Activated CD8-positive, alpha-beta memory T cell treated with anti-CD3 and anti-CD28 coated beads, Interleukin-2, amount 10 ng/mL, durations not matched to agents 7 days and 5 days (primary cell): ENCODE measurements at places on chromosomes 16 and 17. TPM values are rescaled to one million over a fixed set of nuclear protein-coding genes. Genes with fewer than 3 reads are reported as not detected.
A peak's percentile ranks its signal among the peaks of the same experiment; 100 is the strongest.

DNA sequence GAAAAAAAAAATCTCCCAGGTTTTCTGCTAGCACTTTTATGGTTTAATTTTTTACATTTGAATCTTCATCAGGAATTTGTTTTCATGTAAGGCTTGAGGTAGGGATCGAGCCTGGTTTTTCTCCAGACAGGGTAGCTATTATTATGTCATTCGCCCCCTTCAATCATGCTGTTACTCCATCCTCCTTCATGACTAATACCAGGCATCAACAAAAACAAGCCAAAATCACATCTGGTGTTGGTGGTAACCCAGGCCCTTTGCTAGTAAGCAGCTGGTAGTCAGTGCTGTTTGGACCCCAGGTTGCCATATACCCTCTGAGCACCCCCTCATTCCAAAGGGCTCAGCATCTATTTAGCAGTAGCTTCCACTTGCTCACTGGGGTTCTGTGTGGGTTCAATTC is 29.5 kb downstream of the DRC3 start:
- H3K27me3 ChIP-seq: no peaks in the 10 kb centered on the region
- H3K27ac ChIP-seq: no peak overlapping the region
- H3K4me1 ChIP-seq: peaks cover 8% of the 10 kb centered on the region
- no peak overlapping the region for H3K4me3 ChIP-seq
- H3K36me3 ChIP-seq: no peaks in the 10 kb centered on the region

- no peak overlapping the region for H3K4me3 ChIP-seq
- no peak overlapping the region for H3K27ac ChIP-seq
- DNase-seq: no peak
Measured at GRCh38 chr17:11805138-11805537, 192.1 kb downstream of the ZNF18 start.

KRTAP2-3 gene
- total RNA-seq: not detected

ATP2C2 gene
- not detected for total RNA-seq

DNA sequence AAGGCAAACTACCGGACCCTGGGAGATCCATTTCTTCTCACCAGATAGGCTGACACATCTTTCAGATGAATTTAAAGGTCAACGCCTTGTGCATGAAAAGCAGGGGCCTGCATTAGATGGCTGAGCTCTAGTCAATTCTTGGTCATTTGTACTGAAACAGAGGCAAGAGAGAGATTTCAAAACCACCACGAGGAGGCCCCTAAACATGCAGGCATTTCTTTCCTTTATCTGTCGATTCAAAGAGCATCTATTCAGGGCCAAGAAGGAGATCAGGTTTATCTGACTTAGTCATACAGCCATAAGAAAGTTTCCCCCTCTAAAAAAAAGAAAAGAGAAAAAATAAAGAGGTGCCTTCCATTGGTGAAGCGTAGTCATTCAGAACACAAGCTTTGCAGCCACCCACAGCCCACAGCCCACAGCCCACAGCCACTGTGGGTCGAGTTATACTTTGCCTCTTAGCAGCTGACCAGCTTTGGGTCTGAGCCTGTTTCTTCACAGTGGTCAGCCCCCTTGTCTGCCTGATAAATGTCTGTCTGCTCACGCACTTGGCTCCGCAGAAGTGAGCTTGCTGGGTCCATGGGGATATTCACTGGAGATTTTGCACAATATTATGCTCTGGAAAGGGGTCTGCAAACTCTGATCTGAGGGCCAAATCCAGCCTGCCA is 207.5 kb downstream of the CDH13 start:
- H3K36me3 ChIP-seq: no peaks in the 10 kb centered on the region
- DNase-seq: no peak
- no peak overlapping the region for H3K27ac ChIP-seq

DNA sequence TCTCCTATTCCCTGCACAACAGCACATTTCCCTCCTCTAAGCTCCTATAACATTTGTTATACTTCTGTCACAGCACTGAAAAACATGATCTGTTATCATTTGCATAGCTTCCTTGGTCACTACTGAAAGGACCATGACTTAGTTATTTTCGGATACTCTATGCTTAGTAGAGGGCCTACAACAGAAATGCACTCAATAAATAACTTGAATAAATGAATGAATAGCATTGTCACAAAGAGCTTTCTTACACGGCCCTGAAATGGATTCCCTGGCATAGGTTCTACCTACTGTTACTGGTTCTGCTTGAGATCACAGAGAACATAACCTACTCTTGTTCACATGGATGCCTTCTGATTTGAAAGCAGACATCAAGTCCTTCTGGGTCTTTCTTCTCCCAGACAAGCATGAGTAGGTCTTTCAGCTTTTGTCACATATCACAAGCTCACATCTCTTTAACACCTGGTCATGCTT is 41.6 kb downstream of the MYO1D start:
- no peaks in the 10 kb centered on the region for H3K27me3 ChIP-seq
- H3K4me1 ChIP-seq: peaks cover 2% of the 10 kb centered on the region
- no peaks in the 10 kb centered on the region for H3K36me3 ChIP-seq

DNA sequence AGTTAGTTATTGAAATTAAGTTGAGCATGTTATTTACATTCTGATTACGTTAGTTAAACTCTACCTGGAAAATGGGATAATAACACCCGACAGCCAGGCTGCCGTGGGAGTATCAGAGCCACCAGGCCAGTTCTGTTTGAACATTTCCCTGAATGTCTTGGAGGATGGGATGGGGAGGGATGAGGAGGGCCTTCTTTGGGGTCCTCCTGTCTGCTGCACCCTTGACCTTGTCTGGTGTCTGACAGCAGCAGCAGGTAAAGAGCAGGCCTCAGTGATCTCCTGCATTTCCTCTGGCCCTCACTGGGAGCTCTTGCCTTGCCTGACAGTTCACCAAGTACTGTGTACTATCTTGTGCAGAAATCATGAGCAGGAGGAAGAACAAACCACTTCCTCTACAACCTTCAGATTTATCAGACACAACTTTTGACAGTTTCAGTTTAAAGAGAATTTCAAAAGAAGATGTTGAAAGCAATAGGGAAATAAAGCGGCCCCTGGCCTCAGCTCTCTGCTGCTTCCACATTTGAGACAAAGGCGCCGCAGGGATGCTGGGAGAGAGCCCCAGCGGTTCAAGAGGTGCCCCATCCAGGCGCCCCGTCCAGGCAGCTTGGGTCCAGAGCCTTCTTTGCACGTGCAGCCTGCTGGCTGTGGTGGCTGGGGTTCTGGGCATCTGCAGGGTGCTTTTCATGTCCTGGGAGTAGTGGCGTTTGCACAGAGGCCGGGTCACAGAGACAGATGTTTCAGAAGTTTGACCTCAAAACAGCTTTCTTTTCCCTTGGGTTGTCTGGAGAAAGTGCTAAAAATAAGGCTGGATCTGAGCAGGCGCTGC is 25.3 kb downstream of the CMIP start:
- H3K27me3 ChIP-seq: no peaks in the 10 kb centered on the region
- peak overlapping the region; percentile 84 for H3K27ac ChIP-seq
- peaks cover 76% of the 10 kb centered on the region for H3K4me1 ChIP-seq
- peak overlapping the region; percentile 67 for H3K4me3 ChIP-seq

MT1E gene
- 41.2 TPM for total RNA-seq

- H3K36me3 ChIP-seq: peaks cover 13% of the 10 kb centered on the region
- H3K4me3 ChIP-seq: no peak overlapping the region
- no peaks in the 10 kb centered on the region for H3K27me3 ChIP-seq
Measured at GRCh38 chr17:77877036-77877435, 81.5 kb upstream of the TNRC6C start.

DNA sequence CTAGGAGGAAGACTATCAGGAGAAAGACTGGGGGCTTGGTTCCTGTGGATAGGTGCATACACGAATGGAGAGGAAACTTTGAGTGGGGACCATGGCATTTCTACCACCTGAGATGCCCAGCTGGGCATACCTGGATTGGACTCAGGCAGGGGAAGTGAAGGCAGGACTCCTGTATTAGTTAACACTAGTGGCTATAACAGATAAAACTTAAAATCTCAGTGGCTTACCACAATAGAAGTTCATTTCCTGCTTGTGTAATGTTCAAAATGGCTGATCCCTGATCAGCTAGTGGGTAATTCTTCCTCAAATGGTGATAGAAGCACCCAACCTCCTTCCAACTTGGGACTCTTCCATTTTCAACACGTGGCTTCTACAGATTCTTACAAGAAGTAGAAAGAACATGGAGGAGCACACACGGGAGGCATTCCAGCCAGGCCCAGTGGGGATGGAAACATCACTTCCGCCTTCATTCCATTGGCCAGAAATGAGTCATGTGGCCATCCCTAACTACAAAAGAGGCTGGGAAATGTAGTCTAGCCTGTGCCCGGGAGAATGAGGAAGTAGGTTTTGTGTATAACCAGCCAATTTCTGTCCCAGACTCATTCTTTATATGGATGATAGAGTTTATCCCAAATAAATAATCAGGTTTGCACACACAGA is 112.1 kb downstream of the UTP18 start:
- DNase-seq: no peak
- H3K27me3 ChIP-seq: peaks cover 6% of the 10 kb centered on the region
- peaks cover 1% of the 10 kb centered on the region for H3K36me3 ChIP-seq
- peaks cover 11% of the 10 kb centered on the region for H3K4me1 ChIP-seq
- H3K27ac ChIP-seq: no peak overlapping the region
- H3K4me3 ChIP-seq: no peak overlapping the region

USP32 gene
- total RNA-seq: 40.4 TPM

DNA sequence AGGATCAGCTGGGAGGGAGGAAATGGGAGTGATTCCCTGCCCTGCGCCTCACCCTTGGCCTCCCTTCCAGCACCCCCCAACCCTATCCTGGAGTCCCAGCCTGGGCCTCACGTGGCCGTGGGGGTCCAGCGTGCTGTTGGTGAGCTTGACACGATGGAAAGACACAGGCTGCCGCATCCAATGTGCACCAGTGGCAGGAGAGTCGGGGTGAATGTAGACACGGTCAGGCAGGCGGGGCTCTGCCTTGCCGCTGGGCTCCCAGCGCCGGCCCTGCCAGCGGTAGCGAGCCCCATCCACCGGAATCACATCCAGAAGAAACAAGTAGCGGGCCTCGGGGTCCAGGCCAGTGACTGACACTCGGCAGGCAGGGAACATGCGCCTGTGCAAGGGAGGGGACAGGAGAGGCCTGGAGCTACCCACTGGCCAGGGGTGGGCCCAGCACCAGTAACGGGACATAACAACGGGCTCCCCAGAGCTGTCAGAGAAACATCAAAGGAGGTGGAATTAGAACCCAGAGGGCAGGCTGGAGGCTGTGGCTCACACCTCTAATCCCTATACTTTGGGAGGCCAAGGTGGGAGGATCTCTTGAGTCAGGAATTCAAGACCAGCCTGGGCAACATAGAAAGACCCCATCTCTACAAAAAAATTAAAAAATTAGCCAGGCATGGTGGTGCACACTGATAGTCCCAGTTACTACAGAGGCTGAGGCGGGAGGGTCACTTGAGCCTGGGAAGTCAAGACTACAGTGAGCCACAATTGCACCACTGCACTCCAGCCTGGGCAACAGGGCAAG is 2.7 kb downstream of the TBX6 start:
- H3K4me3 ChIP-seq: no peak overlapping the region
- DNase-seq: no peak
- peaks cover 33% of the 10 kb centered on the region for H3K4me1 ChIP-seq
- peaks cover 12% of the 10 kb centered on the region for H3K36me3 ChIP-seq
- H3K27ac ChIP-seq: no peak overlapping the region

CDRT15L2 gene
- not detected for total RNA-seq

- peaks cover 80% of the 10 kb centered on the region for H3K4me1 ChIP-seq
- peaks cover 16% of the 10 kb centered on the region for H3K36me3 ChIP-seq
- peak overlapping the region; percentile 96 for H3K27ac ChIP-seq
- DNase-seq: no peak
- no peak overlapping the region for H3K4me3 ChIP-seq
- no peaks in the 10 kb centered on the region for H3K27me3 ChIP-seq
Measured at GRCh38 chr17:57456622-57457021, 200.3 kb downstream of the MSI2 start.

TPPP3 gene
- total RNA-seq: not detected

GRCh38 chr17:77829843-77830799 is 128.4 kb upstream of the TNRC6C start:
- H3K36me3 ChIP-seq: no peaks in the 10 kb centered on the region
- no peak overlapping the region for H3K27ac ChIP-seq
- DNase-seq: no peak
- no peak overlapping the region for H3K4me3 ChIP-seq
- peaks cover 17% of the 10 kb centered on the region for H3K4me1 ChIP-seq

DNA sequence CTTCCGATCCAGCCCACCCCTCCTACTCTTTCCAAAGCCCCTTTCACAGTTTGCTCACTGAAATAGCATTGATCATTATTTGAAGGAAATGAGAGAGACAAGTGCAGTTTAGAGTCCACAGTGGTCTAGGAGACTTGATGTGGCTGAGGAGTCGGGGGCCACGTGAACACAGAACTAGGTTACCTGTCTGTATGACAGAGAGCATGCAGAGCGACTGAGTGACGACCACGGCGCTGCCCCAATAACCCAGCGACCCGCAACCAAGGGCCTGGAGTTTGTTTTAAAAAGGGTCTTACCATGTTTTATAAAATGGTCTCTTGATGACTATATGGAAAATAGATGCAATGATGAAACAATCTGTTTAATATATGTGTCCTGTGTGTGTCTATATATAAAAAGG is 39.5 kb downstream of the NDEL1 start:
- H3K4me3 ChIP-seq: no peak overlapping the region
- no peaks in the 10 kb centered on the region for H3K27me3 ChIP-seq
- no peak overlapping the region for H3K27ac ChIP-seq

ZG16B gene
- 3.6 TPM for total RNA-seq

GRCh38 chr17:80827646-80828643 is 163.7 kb upstream of the CHMP6 start:
- H3K4me3 ChIP-seq: no peak overlapping the region
- DNase-seq: no peak
- peaks cover 38% of the 10 kb centered on the region for H3K36me3 ChIP-seq
- no peaks in the 10 kb centered on the region for H3K27me3 ChIP-seq

SLC6A4 gene
- 0.12 TPM for total RNA-seq

TMC6 gene
- 431 TPM for total RNA-seq

DNA sequence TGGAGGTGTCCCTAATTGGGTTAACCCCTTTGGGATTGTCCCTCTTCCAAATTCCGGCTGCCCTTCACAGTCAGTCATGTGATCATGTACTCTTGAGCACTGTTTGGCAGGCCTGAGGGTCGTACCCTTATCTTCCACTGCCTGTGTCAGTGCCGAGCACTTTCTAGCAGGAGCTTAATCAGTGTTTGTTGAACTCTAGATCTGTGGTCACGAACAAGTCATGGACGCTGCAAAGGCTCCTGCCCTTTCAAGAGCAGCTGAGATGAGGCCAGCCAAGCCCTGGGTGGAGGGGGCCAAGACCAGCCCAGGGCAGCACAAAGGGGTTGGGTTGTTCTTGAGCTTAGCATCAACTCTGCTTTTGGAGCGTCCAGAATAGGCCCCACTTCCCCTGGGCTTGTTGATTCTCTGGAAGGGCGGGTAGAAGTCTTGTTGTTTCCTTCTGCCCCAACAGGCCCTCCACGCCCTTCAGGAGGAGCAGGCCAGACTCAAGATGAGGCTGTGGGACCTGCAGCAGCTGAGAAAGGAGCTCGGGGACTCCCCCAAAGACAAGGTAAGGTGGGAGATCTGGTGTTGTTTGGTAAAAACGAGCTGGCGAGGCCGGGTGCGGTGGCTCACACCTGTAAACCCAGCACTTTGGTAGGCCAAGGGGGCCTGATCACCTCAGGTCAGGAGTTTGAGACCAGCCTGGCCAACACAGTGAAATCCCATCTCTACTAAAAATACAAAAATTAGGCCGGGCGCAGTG is 5.3 kb downstream of the IFI35 start:
- H3K4me1 ChIP-seq: peaks cover 20% of the 10 kb centered on the region
- H3K27ac ChIP-seq: peak overlapping the region; percentile 17
- no peaks in the 10 kb centered on the region for H3K27me3 ChIP-seq
- H3K36me3 ChIP-seq: peaks cover 45% of the 10 kb centered on the region

CSH2 gene
- total RNA-seq: not detected
